CD8-positive, alpha-beta memory T cell (primary cell): ENCODE measurements at places on chromosomes 5 and 9. TPM values are rescaled to one million over a fixed set of nuclear protein-coding genes. Genes with fewer than 3 reads are reported as not detected.

Gene GARIN3
- 0.29 TPM for total RNA-seq

GRCh38 chr5:179312557-179313235 is 32.6 kb downstream of the ADAMTS2 start:
- no peak for DNase-seq

Gene SLC6A7
- not detected for total RNA-seq

GRCh38 chr5:178576591-178577351 is 13.4 kb downstream of the COL23A1 start:
- DNase-seq: no peak

GRCh38 chr5:17305017-17305416 is 87.6 kb downstream of the BASP1 start:
- DNase-seq: no peak

DNA sequence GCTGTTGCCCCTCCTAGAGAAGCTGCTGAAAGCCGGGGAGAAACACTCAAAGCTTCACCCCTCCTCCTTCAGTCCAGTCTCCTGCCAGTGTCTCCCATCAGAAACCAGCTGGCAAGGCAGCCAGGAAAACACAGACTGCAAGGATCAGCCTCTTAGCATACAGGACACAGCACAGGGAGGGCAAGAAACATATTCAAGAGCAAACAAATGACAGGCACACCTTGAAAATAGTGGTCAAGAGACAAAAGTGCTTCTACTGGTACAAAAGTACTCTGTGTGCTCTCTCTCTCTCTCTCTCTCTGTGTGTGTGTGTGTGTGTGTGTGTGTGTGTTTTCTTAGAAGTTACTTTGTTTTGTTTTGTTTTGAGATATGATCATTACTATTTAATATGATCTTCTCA is 227.2 kb downstream of the RAB3C start:
- DNase-seq: no peak

Gene WDR70
- total RNA-seq: 39.1 TPM

DNA sequence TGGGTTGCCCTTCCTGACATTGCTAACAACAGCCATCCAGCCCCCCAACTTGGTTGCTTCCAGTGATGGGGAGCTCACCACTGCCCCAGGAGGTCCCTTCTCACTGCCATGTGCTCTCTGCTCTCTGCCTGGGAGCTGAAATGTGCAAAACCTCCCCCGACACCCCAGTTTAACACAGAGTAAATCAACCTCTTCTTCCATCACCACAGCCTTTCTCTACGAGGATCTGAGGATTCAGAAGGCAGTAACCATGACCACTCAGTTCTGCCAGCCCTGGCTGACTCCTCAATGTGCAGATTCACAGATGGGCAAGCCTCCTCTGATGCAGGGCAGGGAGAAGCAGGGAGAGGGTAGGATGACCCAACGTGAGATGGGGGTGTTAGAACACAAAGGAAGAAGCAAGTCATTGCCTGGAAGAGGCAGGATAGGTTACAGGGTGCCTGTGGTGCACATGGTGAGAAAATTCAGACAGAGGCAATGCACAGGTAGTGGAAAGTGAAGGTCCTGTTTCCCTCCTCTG is 185.0 kb downstream of the DAB2IP start:
- no peak for DNase-seq

DNA sequence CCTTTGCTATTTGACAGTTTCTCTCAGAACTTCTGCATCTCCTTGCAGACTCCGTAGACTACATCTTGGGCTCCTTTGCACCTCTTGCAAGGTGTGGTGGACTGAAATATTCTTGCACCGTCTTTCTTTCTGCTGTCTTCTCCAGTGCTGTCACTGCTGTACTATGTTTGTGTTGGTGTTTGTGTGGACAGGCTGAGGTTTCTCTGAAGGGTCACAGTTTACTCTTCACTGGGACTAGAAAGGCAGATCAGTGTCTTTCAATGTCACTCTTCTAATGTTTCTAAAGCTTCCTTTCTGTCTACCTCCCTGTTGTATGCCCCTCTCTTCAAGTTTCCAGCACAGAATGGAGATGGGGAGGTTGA is 410.0 kb upstream of the CD180 start:
- no peak for DNase-seq

Gene HMMR
- 40.6 TPM for total RNA-seq

DNA sequence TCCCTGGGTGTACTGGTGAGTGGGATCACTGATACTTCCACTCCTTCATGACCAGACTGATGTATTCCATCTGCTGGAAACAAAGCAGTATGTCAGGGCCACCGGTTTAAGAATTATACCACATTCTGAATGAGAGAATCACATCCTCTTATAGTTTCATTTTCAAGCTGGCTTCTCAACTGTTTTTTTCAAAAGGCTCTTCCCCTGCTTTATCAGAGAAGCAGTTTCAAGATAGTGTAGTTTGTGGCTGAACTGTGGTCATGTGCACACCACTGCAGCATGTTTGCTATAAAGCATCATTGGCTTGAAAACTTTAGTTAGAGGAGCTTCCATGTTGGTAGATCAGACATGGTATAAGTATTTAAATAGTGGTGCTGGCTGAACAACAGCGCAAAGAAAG is 450.5 kb upstream of the CDH10 start:
- DNase-seq: no peak

Gene IRGM
- 1.1 TPM for total RNA-seq

- no peak for DNase-seq
These were observed 7.3 kb downstream of the SRFBP1 start for GRCh38 chr5:121968910-121969607.

Gene OTP
- not detected for total RNA-seq

Gene SHOC1
- not detected for total RNA-seq
